HuH-7.5 (cell line): ENCODE measurements at places on chromosomes 4 and X.
A peak's percentile ranks its signal among the peaks of the same experiment; 100 is the strongest.

- peak; percentile 10 for DNase-seq
Observed at GRCh38 chr4:185640811-185641675, 105.7 kb upstream of the PDLIM3 start.

DNA sequence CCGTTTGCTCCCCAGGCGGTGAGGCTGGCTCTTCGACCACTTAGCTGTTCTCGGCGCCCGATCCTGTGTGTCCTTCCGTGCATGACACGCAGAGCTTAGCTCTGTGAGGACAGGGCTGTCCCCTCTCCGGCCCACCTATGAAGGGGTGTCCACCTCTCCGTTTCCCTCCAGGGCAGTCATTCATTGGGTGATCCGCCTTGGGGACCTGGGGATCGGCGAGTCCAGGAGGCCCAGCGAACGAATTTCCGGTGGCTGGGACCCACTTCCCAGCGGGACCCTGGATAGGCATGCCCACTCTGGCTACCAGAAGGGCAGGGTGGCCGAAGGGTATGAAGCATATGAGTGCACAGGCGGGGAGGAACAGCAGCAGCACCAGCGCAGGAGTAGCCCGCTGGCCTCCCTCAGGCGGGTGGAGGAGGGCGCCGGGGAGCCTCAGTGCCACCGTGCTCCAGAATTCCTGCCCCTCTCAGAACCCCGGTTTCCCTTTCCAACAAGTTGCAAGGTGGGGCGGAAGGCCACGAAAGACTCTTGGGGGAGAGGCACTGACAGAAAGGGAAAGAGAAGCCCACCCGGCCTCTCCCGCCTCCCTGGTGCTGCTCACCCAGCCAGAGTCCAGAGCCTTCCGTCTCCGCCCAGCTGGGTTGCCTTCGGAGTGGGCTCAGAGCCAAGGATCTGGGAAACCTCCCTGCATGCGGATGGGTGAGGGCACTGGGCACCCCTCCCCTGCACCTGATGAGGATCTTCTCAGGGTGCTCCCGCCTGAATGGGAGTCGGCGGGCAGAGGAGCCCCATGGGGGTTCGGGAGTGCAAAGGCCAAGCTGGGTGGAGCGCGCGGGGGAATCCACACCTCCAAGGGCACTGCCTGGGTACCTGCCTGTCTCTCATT is 8.6 kb downstream of the HMX1 start:
- no peak for DNase-seq

- no peak for DNase-seq
Observed at GRCh38 chrX:2875798-2876399, 47.2 kb downstream of the GYG2 start.

GRCh38 chr4:36709991-36710390 is 428.6 kb downstream of the DTHD1 start:
- no peak for DNase-seq

GRCh38 chr4:1608196-1608820 is 75.8 kb downstream of the FAM53A start:
- no peak for DNase-seq

GRCh38 chr4:36358173-36358572 is 76.8 kb downstream of the DTHD1 start:
- no peak for DNase-seq

DNA sequence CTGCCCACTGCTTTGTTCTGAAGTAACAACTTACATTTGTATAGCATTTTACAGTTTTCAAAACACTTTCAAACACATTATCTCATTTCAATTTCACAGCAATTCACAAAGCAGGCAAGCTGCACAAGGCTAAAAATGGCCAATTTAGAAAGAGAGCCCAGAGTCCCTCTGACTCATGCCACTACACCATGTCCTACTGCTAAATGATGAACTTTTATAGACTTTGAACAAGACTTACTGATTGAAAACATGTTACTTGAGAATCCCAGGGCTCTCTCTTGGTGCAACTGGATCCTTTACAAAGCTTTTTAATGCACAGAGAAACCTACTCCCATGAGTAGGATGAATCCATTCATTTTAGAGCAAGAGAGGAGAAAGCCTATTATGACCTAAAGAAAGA is 5.8 kb upstream of the G3BP2 start:
- no peak for DNase-seq

DNA sequence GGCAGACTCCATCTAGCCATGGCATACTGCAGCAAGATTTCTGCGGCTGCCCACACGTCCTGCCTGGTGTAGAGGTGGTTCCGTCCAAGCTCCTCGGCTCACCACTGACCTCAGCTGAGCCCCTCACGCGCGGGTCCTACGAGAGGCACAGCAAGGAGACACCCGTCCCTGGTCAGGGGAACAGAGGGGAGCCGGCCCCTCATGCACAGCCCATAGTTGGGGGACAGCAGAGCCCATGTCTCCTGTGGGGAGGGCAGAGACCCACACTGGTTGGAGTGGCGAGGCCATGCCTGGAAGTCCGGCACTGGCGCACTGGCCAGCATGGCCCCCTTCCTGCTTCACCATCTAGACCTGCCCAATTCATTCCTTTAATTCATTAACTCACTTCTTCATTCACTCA is 80.8 kb downstream of the HTRA3 start:
- DNase-seq: no peak

DNA sequence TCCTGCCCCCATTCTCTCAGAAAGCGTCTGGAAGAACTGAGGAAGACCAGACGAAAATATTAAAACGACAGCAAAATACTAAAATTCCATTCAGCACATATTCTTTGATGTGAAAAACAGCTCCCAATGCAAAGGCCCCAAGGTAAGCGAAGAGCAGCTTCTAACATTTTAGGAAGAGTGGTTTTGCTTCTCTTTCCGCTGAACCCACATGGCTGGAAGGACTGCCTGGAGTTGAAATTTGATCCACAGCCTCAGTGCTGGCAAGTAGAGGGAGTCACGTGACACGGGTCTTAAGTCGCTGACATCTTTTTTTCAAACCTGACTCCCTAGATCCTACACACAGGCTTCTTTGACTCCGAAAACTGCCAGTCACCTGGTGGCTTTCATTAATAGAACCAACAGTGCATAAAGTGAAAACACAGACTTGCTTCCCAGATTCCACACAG is at the start of gene FAM13A:
Gene FAM13A (minus strand): TSS at position 233 of the 446 bp plus-strand sequence. CDS start 221 bp downstream, at position 12.
- DNase-seq: peak; percentile 18

- no peak for DNase-seq
Observed at GRCh38 chr4:110671679-110672078, 48.8 kb upstream of the PITX2 start.

- no peak for DNase-seq
Observed at GRCh38 chr4:103123114-103123513, 23.5 kb upstream of the BDH2 start.

DNA sequence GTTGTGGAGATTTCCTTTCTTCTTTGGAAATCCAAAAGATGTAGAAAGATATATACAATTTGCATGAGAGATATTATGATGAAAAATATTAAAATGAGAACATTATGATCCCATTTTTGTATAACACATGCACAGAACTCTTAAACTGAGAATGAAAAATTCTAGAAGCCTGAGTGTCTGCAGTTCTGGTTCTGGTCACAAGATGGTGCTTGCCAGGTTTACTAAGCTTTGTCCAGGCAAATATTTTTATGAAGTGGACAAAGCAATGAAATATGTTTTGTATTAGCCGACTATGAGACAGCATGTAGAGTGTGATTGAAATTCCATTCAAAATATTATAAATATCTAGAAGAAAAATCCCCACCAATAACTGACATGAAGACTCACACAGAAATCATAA is 2.2 kb downstream of the PWWP3B start:
- no peak for DNase-seq

DNA sequence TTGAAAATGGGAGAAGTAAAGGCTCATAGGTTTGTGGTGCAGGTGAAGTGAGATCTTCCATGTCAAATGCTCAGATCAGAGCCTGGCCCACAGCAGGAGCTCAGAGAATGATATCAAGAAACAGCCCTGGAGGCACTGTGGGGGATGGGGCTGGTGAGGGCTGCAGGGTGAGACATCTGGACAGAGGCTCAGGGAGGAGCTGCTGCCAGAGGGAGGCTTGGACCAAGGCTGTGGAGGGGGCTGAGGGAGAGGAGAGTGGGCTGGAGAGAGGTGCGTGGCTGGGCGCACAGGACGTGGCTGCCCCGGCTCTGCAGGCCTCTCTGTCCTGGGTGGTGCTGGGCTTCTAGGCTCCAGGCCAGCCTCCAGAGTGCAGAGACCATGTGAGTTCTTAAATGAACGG is 5.6 kb downstream of the SORCS2 start:
- no peak for DNase-seq

DNA sequence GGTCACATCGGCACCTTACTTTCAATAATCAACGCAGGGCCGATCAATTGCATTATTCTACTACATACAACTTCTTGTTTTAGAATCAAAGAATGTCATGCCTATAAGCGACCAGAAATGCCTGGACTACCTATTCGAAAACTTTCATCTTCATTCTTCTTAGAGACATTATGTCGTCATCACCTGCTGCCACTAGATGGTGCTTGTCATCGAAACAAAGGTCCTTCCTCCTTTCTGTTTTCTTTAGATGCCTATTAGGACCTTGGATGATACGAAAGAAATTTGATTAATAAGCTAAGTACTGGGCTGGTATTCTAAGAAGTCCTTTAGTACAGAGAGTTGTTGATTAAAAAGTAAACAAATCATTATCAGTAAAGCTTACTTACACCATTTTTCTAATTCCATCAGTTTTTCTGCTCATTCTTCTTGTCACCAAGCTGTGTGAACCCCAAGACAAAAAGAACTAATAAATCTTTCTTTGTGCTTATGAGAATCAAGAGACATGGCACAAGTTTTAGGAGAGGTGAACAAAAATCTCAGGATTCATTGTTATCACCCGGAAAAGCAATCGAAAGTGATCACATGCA is 154.5 kb upstream of the SLC4A4 start:
- peak; percentile 20 for DNase-seq

GRCh38 chrX:45187731-45188130 is 12.9 kb downstream of the DIPK2B start:
- DNase-seq: no peak

DNA sequence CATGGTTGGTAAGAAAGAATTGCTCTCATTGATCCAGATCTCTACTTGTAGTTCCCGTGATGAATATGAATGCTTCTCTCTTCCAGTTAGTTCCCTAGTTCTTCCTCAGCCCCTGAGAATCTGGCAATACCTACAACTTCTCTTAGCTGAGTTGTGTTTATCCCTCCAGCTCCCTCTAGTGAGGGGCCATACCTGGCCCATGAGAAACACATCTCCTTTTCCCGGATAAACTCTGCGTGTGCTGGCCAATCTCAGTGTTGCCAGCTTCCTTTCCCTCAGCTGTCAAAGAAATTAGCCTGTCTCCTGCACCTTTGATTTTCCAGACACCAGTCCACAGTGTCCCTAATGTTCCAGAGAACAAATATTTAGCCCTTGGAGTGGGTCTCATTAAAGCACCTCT is 5.7 kb downstream of the CBLL2 start:
- peak; percentile 6 for DNase-seq

GRCh38 chr4:16775411-16776154 is 122.9 kb downstream of the LDB2 start:
- DNase-seq: no peak
